ENCODE measurements at places on chromosomes 1 and 21.
A peak's percentile ranks its signal among the peaks of the same experiment; 100 is the strongest.

DNA sequence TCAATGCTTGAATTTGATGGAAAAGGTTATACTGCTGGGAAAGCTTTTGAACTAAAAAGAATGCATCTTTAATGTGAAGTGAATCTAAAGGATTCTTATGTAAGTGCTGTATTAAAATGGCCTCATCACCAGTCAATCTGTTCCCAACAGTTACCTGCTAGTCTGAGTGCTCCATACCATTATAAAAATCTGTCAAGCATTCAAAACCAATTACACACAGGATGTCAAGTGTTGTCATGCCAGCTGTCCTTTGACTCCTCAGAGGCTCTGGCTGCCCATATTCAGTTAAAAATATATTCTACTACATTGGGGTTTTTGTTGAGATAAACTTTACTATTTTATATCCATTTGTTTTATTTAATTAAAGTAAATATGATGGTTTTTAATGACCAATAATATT lies 1587.7 kb downstream of the AMY1C start:
- no peak for DNase-seq

GRCh38 chr1:32780628-32781234 lies 36.4 kb downstream of the YARS1 start:
- no peak for DNase-seq

- DNase-seq = no peak
Measured at GRCh38 chr1:219805191-219805590, 123.2 kb downstream of the SLC30A10 start.

DNA sequence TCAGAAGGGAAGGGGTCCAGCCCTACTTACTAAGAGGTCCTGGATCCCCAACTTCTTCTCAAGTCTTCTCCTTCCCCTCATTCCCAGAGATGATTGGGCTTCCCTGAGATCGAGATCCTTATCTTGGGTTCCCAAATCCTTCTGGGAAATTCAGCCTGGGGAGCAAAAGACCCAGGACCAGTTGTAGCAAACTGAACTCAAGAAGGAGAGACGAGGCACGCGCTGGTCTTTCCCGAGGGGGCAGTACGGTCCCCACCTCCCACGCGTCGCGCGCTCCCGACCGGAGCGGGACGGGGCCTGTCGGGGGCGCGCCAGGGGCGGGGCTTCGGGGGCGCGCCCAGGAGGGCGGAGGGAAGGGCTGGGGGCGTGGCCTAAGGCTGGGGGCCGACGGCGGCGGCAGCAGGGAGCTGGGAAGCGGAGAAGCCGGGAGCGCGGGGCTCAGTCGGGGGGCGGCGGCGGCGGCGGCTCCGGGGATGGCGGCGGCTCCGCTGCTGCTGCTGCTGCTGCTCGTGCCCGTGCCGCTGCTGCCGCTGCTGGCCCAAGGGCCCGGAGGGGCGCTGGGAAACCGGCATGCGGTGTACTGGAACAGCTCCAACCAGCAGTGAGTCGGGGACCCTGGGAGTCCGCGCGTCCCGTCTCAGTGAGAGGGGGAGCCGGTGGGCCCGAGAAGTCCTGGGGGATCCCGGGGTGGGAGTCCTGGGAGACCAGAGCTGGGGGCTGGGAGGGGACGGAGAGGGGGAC lies at the start of gene EFNA3:
Gene EFNA3 (plus strand): TSS at position 369 of the 741 bp plus-strand sequence. CDS start 105 bp downstream, at position 474.
- DNase-seq = no peak

DNA sequence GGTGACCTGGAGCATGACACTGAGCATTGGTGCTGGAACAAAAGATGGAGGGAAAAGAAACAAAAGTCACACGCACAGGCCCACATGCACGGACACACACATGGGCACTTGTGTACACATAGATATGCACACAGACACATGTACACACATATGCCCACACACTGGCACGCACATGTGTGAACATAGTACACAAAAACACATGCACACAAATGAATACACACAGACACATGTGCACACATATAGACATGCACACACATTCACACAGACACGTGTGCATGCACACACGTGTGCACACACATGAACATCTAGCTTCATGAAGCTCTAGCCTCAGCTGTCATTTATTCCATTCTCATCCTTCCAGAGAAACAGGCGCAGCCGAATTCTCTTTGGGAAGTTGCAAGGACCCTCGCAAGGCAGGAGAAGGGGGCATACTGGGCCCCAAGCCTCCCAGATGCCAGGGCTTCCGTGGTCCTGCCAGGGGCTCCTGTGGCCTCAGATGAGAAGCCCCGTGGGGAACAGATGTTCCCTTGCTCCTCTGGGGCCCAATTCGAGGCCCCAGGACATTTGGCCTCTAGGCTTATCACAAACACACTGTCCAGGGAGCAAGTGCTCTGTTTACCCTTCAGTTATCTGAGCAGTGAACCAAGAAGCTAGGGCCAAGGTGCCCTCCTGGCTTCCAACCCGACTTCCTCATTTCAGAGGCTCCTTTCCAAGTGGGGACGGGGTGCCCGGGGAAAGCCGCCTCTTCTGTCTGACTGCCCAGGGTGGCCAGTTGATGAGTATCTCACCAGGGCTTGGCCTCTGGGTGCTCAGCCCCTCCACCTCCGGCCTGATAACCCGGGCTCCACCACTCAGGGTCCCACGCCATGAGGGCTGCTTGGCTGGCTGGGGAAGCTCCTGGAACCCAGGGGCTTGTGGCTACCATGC lies 116.4 kb upstream of the ARHGEF16 start:
- no peak for DNase-seq

DNA sequence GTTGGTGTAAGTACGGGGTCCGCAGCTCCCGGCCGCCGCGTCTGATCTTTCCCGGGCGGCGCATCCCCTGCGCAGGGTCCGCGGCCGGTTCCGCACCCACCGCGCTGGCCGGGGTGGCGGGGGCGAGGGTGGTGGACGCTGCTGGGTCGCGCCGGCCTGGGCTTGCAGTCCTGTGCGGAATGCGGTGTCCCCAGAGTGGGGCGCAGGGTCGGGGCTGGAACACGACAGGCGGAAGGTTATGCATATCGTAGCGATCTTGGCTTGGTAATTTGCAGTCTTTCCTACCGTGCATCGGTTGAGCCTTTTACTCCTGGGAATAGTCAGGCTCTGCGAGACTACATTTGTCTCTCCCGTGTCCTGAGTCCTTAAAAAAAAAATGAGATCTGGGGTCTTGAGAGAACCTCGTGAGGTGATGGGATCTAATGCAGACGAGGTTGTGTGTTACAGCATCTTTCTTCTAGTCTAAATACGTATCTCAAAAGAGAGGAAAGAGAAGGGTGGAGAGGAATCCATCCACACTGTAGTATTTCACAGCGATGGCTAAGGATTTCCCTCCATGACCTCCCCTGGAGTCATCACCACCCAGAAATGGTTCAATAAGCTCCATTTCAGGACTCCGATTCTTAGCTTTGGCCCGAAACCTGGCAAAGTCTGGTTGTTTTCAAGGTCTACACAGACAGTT lies 572 bp downstream of the ATP1B1 start:
- peak; percentile 72 for DNase-seq

Measured in coronary artery (tissue), 2 donors.